ENCODE measurements at places on chromosomes 1 and 21.
A peak's percentile ranks its signal among the peaks of the same experiment; 100 is the strongest.

DNA sequence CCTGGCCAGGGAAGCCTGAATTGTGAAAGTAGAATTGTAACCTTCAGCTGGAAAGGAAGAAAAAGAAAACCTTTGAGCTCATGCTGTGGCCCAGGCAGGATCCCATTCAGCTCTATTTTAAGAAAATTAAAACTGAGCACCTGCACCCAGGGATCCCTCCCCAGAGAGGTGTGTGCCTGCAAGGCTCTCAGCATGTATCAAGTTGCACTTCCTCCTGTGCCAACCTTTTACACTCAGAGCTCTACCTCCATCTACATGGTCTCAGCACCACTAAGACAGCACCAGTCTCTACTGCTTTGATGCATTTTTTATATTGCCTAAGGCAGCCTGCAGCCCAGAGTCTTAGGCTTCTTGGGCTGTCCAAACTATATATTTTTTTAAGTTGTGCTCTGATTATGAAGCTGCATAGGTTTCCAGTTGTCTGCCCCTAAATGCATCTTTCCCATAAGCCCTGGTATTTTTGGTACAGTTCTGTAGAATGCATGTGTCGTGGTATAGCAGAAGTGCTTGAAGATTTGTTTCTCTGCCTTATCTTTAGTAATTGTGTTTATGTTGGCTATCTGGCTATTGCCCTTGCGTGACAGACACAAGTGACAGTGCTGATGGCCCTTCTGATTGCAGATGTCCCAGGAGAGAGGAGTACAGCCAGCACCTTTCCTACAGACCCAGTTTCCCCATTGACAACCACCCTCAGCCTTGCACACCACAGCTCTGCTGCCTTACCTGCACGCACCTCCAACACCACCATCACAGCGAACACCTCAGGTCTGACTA, 63.1 kb downstream of the PTPRC start:
- DNase-seq = no peak

DNA sequence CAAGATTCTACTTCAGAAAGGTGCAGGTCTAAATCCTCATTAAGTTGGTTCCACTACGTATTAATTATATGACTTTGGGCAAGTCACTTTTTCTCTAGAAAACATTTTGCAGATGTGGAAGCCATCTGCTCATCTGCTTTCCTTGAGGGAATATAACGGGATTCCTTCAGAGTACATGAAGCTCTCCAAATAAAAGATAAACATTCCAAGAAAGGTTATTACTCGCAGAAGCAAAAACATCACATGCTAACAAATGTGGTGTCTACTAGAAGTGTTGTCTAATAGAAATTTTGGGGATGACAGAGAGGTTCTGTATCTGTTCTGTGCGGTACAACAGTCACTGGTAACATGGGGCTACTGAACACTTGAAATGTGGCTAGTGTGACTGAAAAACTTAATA, 60.2 kb downstream of the NIBAN1 start:
- no peak for DNase-seq

DNA sequence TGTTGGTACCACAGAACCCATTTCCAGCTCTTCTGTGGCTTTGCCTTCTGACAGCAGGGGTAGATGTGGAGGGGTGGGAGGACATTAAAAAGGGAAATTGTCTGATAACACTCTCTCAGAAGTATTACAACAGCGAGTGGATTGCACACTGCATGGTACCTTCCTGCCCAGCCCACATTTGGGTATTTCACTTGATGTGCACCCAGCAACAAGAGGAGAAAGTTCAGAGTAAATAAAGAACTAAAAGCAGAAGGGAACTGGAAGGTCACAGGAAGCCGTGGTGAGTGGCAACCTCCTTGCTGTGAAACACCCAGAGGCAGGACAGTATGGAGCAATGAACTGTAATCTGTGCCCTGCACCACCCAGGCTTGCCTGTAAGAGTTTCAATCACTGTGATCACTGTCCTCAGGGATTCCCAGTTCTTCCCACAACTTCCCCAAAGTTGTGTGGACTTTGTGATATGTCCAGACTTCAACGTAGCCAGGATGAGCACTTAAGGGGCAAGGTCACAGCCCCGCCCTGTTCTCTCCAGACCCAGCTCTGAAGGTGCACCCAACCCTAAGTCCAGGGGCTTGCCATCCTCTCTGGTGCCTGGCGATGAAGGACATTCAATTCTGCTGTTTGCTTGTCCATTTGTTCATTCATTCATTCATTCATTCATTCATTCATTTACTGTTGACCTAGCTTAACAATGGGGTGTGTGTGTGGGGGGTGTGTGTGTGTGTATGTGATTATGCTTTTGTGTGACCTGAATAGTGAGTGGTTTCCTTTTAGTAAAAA, 18.7 kb upstream of the F5 start:
- DNase-seq = peak; percentile 47

- no peak for DNase-seq
These were observed 13.5 kb upstream of the RCSD1 start for GRCh38 chr1:167616521-167616920.

DNA sequence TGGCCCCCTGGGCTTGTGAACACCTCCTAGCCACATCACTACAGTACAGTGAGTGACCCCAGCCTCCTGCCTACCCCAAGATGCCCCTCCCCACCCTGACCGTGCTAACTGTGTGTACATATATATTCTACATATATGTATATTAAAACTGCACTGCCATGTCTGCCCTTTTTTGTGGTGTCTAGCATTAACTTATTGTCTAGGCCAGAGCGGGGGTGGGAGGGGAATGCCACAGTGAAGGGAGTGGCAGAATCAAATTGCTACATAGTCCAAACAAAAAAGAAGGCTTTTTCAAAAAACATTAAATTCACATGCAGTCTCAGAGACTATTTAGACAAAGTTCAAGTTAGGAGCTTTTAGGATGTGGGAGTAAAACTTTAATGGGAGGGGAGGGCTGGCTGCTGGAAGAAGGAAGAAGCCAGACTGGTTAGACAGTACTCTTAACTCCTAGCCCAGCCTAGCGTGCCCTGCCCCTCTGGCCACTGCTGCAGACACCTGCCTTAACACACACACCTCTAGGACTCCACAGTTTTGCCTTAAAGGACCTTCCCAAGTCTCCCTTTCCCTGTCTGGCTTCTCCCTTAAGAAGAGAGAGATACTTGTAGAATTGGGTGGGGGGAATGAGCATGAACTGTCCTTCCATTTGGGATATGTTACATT, 9.4 kb downstream of the PEA15 start:
- no peak for DNase-seq

- no peak for DNase-seq
These were observed 595 bp downstream of the CRYBG2 start for GRCh38 chr1:26353210-26353859.

- no peak for DNase-seq
These were observed 96.0 kb downstream of the NOS1AP start for GRCh38 chr1:162165528-162165927.

- DNase-seq = no peak
These were observed 41.0 kb downstream of the BRINP3 start for GRCh38 chr1:190436615-190437014.

- no peak for DNase-seq
These were observed 162.8 kb downstream of the FASLG start for GRCh38 chr1:172821609-172822274.

GRCh38 chr1:3061566-3061965, 7.4 kb upstream of the PRDM16 start:
- DNase-seq = no peak

- DNase-seq = no peak
These were observed 105.8 kb downstream of the MAN1A2 start for GRCh38 chr1:117473063-117473462.

- no peak for DNase-seq
These were observed 113.2 kb downstream of the AK5 start for GRCh38 chr1:77395051-77395450.

- DNase-seq = peak; percentile 26
These were observed 791 bp downstream of the USP24 start for GRCh38 chr1:55214212-55214933.

- DNase-seq = no peak
These were observed 179.9 kb downstream of the COL24A1 start for GRCh38 chr1:85976516-85977205.

GRCh38 chr1:236895665-236896387, 100.7 kb downstream of the MTR start:
- DNase-seq = no peak

DNA sequence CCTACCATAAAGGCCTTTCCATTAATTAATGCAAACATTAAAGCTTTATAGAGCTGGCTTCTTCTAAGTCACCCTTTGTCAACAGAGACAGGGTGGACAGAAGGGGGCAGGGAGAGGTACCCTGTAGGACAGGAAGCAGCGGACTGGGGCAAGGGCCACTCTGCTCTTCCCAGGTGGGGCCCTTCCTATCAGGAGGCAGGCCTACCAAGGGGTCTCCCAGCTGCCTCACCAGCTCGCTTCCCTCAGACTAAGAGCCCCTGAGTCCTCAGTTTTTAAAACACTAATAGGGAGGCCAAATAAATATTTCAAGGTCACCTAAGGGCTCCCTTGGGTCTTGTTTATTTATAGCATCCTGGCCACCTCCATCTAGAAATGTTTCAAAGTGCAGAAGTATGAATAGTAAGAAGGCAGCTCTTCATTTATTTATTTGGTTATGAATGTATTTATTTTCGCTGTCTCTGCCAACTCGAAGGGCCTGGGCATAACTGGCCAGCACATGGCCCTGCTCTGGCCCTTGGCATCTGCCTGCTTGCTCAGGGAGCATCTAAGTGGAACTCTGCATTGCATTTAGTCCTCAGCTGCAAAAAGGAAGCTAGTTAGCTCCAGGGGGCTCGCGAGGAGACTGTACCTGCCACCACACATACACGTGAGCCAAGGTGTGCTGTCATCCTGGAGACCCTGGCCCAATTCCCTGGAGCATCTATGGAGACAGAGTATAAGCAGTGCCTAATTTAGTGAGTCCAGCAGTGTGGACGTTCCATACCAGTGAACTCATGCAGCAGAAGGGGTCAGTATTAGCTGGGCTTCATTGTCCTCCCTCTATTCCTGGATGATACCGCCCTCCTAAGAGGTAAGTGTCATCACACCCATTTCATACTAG, 395.1 kb upstream of the VAMP3 start:
- DNase-seq = no peak

DNA sequence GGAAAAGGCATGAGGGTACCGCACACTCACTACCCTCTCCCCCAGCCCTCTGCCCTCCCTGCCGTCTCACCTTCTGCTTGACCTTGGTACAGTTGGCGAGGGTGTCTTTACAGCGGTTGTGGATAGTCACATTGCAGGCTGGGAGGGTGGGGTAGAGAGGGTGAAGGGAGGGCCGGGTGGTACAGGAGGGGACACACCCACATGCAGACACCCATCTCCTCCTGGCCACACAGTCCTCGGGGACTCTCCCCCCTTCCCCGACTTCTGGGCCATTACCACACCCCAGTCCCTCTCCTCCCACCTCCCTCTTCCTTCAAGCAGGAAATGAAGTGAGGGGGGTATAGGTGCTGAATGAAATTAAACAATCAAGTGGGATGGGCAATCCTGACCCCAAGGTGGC, 11.6 kb downstream of the ARHGEF2 start:
- no peak for DNase-seq

DNA sequence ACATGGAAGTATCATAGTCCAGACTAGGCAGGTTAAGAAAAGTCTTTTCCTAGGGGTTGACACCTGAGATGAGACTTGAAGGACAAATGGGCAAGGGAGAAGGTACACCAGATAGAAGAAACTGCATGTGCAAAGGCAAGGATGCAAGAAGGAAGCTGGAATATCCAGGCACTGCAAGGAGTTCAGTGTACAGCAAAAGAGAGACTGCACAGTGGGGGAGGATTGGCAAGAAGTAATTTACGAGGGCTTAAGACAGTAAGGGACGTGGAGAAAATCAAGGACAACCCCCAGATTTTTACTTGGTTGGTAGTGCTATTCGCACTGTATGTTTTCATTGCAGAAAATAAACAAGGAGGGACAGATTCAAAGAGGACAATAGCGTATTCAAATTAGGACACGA, 58.5 kb downstream of the DNM3 start:
- DNase-seq = no peak

- DNase-seq = peak; percentile 14
These were observed 49.4 kb upstream of the KIAA1614 start for GRCh38 chr1:180863158-180863775.

- no peak for DNase-seq
These were observed 10.7 kb downstream of the DDI2 start for GRCh38 chr1:15628003-15628402.

DNA sequence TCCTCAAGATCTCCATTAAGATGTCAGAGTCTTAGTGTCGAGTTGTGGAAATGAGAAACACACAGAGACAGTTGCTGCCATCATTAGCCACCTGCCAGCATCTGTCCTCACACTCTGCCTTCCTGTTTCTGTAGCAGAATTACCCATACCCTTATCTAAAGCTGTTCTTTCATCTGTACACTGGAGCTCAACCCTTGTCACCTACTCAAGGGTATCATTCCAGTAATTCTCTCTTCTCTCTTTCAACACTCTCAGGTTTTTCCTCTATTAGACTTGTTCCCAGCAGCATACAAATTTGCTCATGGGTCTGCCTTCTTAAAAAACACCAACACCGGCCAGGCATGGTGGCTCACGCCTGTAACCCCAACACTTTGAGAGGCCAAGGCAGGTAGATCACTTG, 27.4 kb upstream of the RNF2 start:
- no peak for DNase-seq

DNA sequence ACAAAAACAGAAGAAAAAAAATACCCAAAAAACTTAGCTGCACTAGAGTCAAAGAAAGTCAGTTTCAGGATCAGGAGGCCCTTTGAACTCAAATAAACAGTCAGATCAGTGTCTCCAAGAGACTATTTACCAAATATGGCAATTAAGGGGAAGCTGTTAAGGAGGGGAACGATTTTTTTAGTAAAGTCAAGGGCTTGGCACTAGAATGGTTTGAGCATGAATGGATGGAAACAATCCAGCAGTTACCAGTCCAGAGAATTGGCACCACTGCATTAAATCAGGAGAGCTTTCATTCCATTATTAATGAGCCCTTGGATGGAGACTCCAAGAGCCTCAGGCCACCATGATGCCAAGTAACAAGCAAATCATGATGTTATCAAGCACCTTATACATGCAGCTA, 7.2 kb downstream of the TRAPPC3 start:
- no peak for DNase-seq

GRCh38 chr1:216904471-216904870, 181.2 kb upstream of the ESRRG start:
- DNase-seq = no peak

DNA sequence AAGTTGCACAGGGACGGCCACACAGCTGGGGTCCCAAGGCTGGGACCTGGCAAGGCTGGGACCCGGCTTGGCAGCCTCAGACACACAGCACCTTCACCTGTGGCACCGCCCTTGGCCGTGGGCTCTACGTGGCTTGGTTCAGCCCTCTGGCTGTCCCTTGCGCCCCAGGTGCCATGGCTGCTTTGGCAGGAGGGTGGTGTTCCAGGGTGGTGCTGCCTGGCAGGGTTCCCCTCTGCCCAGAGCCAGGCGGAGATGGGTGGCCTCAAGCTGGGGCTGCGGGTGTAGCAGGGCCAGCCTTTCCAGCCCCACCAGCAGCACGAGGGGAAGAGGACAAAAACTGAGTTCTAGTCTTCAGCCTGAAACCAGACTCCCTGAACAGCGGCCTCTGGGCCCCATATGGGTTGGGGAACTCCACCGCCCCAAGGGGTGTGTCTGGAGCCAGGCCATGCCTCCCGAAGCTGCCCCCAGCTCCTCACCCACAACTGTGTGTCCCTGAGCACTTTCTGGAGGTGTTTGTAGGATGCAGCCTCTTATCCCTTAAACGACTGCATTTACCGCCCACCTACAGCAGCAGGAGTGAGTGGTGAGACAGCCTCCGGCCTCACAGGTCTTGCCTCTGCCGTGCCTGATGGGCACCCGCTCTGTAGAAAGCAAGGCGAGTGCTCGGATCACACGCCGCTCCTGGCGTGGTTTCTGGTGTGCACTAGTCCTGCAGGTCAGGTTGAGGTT, 92.3 kb downstream of the PDE9A start:
- no peak for DNase-seq

Measured in activated gamma-delta T cell treated with Interleukin-2 at 50 U/mL for 16 hours (primary cell).